ENCODE measurements at places on chromosomes 7 and 10.

- no peak for DNase-seq
Measured at GRCh38 chr10:68235581-68235980, 3.7 kb upstream of the ATOH7 start.

GRCh38 chr10:50438049-50438936 is 185.5 kb downstream of the SGMS1 start:
- DNase-seq, result no peak

GRCh38 chr10:109866168-109866994 is 56.9 kb downstream of the XPNPEP1 start:
- DNase-seq, result no peak

GRCh38 chr10:43965033-43965917 is 316.6 kb upstream of the ZNF32 start:
- no peak for DNase-seq

DNA sequence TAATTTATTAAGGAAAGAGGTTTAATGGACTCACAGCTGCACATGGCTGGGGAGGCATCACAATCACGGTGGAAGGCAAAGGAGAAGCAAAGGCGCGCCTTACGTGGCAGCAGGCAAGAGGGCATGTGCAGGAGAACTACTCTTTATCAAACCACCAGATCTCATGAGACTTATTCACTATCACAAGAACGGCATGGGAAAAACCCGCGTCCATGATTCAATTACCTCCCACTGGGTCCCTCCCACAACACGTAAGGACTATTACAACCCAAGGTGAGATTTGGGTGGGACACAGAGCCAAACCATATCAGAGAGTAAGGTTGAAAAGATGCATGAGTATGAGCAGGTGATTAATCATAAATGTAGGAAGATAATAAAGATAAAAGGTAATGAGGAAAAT is 3.2 kb upstream of the JCAD start:
- DNase-seq, result no peak

DNA sequence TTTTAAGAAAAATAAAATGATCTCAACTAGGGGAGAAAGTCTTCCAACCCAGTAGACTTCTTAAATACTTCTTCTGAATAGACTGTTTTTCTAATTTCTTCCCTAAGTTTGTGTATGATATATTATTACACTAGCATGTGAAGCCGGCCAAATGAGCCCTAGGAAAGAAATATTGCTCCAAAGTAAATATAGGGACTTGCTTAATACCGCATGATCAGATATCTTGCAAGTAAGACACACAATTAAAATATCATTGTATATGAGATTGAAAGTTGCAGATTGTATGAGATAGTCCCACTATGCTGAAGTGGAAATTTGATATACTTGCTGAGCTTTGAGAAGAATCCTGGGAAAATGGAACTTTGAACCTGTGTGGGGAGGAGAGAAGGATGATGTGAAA is 225.7 kb downstream of the BAMBI start:
- no peak for DNase-seq

DNA sequence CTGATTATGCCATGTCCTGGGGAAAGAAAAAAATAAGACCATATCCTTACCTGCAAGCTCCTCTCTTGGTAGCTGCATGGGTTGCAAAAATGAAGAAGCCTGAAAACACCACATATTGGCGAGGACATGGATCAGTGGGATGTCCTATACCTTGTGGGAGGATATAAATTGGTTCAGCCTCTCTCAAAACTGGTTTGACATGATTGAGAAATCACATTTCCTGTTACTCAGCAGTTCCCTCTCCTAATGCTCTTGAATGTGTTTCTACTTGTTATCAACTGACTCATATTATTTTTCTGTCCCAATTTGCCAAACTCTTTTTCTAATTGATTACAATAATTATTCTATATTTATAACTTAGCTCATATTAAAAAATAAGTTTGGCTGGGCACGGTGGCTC is 380.2 kb downstream of the EXOC4 start:
- no peak for DNase-seq

DNA sequence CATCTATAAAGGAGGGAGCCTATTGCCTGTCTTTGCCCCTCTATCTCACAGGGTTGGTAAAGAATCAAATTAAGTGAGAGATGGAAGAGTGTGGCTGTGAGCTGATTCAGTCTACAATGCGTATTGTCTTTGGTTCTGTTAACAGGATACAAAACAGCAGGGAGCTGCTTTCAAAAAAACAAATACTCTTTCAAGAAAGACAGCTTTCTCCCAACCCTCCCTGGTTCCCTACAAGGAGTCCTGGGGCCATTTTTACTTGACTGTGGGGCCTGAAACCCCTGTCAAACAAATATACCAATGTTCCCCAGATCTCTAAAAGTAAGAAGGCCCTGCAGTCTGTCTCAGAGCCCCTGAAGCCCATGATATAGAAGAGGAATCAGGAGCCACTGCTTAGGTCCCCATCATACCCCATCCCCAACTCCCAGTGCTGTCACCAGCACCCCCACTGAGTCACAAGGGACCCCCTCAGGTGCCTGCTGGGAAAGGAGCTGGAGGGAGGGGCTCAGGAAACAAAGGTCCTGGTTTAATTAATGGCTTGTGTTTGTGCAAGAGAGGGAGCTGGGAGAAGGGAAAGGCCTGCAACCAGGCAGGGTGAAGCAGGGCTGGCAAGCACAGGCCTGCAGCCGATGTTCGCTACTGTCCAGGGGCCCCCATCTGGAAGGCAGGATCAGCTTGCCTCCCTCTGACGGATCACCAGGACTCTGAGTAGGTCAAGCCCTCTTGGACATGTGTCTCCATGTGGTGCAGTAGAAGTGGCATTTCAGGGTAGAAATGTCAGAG is 182.0 kb upstream of the GHITM start:
- no peak for DNase-seq

GRCh38 chr10:45179691-45180090 is 135.7 kb downstream of the OR13A1 start:
- no peak for DNase-seq

- DNase-seq, result no peak
Measured at GRCh38 chr10:122154031-122154544, 117.0 kb upstream of the BTBD16 start.

DNA sequence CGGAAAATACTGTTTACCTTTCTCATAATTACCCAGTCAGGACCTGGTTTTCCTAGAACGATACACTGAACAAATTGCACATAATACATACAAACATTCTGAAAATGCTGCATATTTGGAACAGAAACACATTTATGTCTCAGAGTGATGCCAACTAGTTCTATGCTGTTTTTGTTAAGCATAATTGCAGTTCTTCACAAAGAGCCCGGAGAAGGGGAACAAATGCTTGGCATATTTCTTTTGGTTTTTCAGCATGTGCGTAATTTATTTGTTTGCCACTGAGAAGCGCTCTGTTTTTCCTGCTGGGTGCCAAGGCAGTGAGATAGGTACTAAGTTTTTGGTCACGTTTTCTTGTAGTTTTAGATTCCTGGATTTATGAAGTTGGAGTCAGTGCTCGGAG is 181.0 kb upstream of the MDFIC start:
- no peak for DNase-seq

- DNase-seq, result no peak
Measured at GRCh38 chr7:117871778-117872538, 1.3 kb downstream of the CTTNBP2 start.

GRCh38 chr10:3671386-3671955 is 113.5 kb downstream of the KLF6 start:
- DNase-seq, result no peak

GRCh38 chr10:59268460-59268859 is 92.0 kb downstream of the PHYHIPL start:
- DNase-seq, result no peak

GRCh38 chr7:114620208-114620607 is 205.6 kb downstream of the FOXP2 start:
- no peak for DNase-seq

DNA sequence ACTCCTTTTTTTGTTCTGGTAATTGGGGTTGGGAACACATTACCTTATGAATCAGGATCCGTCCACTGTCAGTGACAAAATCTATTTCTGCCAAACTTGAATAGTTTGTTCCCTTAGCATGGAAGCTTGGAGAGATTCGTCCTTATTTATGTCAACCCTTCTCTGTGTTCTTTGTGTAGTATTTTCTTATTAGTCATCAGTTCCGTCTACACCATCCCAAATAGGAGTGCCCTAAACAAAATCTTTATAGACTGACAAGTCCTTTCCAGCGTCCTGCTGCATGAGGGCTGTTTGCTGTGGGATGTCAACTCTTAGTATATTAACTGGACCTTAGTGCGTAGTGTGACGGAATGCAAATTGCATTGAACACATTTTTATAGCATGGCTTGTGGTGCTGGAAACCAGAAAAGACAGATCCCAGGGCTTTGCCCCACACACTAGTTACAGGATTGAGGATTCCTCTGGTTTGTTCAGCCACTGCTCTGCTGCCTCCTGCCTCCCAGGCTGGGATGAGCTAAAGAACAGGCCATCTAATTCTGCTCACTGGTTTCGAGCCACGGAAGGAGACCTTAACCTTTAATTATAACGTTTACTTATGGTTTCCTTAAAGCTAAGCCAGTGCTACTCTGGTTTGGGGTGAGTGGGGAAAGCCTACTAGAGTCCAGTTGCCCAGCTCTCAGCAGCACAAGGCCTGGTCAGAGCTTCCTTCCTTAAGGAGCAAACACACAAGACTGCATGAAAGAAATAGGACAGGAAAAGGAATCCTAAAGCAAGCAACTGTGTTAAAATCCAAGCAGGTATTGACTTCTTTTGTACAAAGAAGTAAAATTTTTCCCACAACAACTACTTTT is 194.4 kb downstream of the CCSER2 start:
- no peak for DNase-seq

DNA sequence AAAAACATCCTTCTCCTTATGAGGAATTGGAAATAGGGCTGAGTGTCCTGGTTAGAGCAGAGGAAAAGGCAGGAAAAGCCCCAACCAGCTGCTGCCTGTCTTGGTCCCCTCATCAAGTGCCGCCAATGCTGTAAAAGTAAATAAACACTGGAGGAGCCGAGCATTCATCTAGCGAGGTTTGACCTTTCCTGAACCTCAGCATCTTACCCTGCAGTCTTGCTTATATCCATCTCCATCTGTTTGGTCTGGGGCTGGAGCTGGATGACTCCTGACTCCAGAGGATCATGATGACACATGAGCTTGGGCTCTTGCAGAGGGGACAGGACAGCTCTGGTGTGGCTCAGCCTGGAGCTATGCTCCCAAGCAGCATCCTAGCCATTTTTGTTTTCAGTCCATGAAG is 501.1 kb downstream of the TNS3 start:
- no peak for DNase-seq

- DNase-seq, result no peak
Measured at GRCh38 chr7:29853072-29853471, 46.8 kb downstream of the WIPF3 start.

Data from CD4-positive, alpha-beta T cell treated with Interleukin-4 for 4 hours (primary cell).